ENCODE measurements at places on chromosomes 6 and 20. TPM values are rescaled to one million over a fixed set of nuclear protein-coding genes. Genes with fewer than 3 reads are reported as not detected.

- no peaks in the 10 kb centered on the region for H3K27me3 ChIP-seq
- DNase-seq = no peak
- H3K4me1 ChIP-seq = no peaks in the 10 kb centered on the region
- no peaks in the 10 kb centered on the region for H3K36me3 ChIP-seq
- no peak overlapping the region for H3K27ac ChIP-seq
These were observed 32.8 kb downstream of the FAM83B start for GRCh38 chr6:54879188-54879985.

- DNase-seq = no peak
- H3K36me3 ChIP-seq = no peaks in the 10 kb centered on the region
- no peak overlapping the region for H3K27ac ChIP-seq
- no peak overlapping the region for H3K4me3 ChIP-seq
- H3K27me3 ChIP-seq = no peaks in the 10 kb centered on the region
These were observed 68.1 kb upstream of the TOP1 start for GRCh38 chr20:40960521-40960956.

GRCh38 chr6:136923116-136923953 is 1.2 kb downstream of the SLC35D3 start:
- no peaks in the 10 kb centered on the region for H3K36me3 ChIP-seq
- H3K27ac ChIP-seq = no peak overlapping the region
- no peak overlapping the region for H3K4me3 ChIP-seq
- H3K27me3 ChIP-seq = peaks cover 60% of the 10 kb centered on the region
- DNase-seq = no peak

DNA sequence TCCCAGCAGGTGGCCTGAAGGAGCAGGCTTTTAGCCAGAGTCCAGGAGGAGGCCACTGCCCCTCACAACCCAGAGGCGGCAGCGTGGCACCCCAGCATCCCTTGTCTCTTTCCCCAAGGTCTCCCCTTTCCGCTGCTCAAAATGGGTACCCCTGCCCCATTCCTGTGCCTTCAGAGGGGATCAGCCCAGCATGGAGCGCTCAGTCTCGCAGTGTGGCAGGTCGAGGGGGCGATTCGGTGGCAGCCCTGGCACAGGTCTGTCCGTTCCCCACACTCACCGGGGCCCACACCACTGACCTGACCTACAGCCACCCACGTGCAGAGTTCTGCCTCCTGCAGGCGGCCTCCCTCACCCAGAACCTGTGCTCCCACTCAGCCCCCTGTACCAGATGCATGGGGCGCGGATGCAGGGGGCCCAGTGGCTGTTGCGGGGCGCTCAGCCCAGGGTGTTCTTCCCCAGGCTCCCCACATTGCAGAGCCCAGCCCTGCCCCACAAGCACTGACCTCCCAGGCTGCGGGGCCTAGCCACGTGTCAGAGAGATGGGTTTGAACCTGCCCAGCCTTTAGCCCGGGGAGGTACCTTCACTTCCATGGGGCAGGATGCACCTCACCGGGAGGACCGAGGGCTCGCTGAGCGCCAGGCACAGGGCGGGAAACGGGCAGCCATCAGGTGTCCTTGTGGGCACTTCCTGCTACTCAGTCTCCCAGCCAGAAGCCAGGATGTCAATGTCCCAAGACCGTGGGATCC is 41.8 kb downstream of the DSTN start:
- no peak overlapping the region for H3K4me3 ChIP-seq
- H3K27me3 ChIP-seq = no peaks in the 10 kb centered on the region
- H3K27ac ChIP-seq = no peak overlapping the region
- peaks cover 30% of the 10 kb centered on the region for H3K4me1 ChIP-seq

GRCh38 chr6:159483259-159483658 is 209.8 kb downstream of the SOD2 start:
- no peaks in the 10 kb centered on the region for H3K36me3 ChIP-seq
- no peak overlapping the region for H3K27ac ChIP-seq
- H3K4me1 ChIP-seq = no peaks in the 10 kb centered on the region
- no peak for DNase-seq

DNA sequence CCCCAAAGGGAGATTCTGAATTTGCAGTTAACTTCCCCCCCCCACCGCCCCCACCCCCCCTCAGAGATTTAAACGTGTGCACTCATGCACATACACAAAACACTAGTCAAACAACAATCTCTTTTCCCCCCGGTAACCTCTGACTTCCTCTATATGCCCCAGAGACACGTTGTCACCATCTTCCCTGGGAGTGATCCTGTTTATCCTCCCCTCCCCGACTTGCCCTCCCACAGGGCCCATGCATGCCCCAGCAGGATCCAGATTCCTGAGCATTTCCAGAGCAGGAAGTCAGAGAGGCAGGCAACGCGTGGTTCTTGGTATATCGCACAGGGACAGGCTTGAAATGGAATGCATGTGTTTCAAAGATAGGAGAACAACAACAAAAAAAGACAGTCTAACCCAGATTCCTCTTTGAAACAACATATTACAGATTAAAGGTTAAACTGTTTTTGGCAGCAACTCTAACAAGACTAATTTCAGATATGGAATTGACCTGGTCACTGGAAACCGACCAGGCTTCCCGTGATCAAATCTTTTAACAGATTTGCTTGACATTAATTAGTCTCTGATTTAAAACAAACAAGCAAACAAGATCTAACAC is 1.3 kb downstream of the BLCAP start:
- peak overlapping the region; percentile 96 for H3K27ac ChIP-seq
- H3K36me3 ChIP-seq = peaks cover 20% of the 10 kb centered on the region
- peak overlapping the region; percentile 97 for H3K4me3 ChIP-seq
- H3K4me1 ChIP-seq = peaks cover 43% of the 10 kb centered on the region
- no peaks in the 10 kb centered on the region for H3K27me3 ChIP-seq

- no peaks in the 10 kb centered on the region for H3K36me3 ChIP-seq
- H3K4me1 ChIP-seq = no peaks in the 10 kb centered on the region
- DNase-seq = no peak
- H3K27me3 ChIP-seq = no peaks in the 10 kb centered on the region
- H3K4me3 ChIP-seq = no peak overlapping the region
- no peak overlapping the region for H3K27ac ChIP-seq
These were observed 57.9 kb upstream of the MANEA start for GRCh38 chr6:95519228-95520037.

DNA sequence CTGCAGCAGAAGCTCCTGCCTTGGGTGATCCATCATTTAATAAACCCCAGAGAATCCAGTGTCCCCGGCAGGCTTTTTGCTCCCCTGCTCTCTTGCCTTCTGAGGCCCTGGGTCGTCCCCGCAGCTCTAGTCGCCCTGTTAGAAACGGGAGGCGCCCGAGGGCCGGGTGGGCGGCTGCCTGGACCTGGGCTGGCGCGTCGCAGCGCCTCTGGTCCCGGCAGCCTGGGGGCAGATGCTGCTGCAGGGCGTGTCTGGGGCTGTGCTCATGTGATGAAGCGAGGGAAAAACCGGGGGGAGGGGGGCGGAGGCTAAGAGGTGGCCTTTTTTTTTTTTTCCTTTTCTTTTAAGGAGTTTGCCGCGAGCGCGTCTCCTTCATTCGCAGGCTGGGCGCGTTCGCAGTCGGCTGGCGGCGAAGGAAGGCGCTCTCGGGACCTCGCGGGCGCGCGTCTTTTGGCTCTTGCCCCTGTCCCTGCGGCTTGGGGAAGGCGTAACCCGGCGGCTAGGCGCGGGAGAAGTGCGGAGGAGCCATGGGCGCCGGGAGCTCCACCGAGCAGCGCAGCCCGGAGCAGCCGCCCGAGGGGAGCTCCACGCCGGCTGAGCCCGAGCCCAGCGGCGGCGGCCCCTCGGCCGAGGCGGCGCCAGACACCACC is 394 bp downstream of the AKAP12 start:
- peaks cover 11% of the 10 kb centered on the region for H3K4me1 ChIP-seq
- peak overlapping the region; percentile 96 for H3K4me3 ChIP-seq
- no peaks in the 10 kb centered on the region for H3K36me3 ChIP-seq
- peak overlapping the region; percentile 96 for H3K27ac ChIP-seq

DNA sequence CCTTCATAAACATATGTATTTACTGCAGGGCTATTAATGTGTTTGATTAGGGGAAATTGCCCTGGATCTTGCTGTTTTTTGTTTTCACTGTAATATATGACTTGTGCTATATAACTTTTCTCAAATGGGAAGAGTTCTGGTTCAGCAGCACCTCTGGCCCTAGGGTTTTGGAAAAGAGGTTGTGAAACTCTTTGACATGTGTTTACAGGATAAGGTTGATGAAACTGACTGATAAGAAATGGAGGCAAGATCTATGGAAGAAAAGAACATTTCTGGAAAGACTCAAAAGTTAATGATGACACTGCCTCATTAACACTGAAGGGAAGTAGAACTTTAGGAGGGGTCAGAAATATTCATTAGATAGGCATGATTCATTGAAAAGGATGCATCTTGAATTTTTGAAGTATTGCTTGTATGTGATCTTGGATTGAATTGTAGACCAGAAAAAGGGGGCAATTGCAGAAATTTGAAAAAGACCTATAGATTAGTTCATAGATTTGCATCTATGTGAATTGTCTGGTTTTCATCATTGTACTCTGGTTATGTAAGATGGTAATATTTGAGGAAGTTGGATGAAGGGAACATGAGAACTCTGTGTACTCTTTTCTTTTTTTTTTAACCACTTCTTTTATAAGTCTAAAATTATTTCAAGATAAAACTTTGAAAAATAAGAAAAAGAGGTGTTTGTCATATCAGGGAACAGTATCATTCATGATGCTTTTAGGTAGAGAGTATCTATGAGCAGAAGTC is 54.0 kb downstream of the UTRN start:
- no peaks in the 10 kb centered on the region for H3K36me3 ChIP-seq
- no peak for DNase-seq
- no peak overlapping the region for H3K4me3 ChIP-seq

DNA sequence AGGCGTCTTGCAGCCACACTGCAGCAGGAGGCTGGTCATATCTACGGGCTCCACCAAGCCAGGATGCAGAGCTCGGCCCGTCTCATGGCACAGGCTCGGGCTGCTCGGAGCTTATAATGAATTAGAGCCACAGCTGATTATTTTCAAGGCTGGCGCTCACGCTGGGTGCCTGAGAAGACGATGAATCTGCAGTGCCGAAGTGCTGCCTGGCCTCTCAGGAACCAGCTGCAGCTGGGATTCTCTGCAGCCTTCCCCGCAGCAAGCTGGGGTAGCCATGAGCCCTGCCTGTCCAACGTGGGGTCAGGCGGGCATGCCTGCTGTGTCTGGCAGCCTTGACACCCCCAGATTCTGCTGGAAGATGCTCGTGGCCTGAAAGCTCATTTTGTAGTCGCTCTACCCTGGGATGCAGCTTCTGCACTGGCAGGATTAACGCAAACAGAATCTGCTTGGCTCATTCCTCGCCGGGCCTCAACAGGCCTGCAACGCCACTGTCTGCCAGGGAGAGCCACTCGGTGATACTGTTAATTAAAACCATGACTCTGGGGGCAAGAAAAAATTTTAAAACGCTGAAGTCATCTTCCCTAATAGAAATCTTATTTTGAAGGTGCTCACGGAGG is 104.3 kb downstream of the CDH26 start:
- H3K36me3 ChIP-seq = no peaks in the 10 kb centered on the region
- H3K27me3 ChIP-seq = no peaks in the 10 kb centered on the region
- DNase-seq = peak; percentile 66
- H3K27ac ChIP-seq = peak overlapping the region; percentile 72

Gene CTCFL
- total RNA-seq = 0.28 TPM

Gene IL17F
- total RNA-seq = not detected

Gene RBBP8NL
- total RNA-seq = not detected

Data from spinal cord (tissue), 10 donors.